ENCODE measurements at places on chromosomes 5 and 9.

DNA sequence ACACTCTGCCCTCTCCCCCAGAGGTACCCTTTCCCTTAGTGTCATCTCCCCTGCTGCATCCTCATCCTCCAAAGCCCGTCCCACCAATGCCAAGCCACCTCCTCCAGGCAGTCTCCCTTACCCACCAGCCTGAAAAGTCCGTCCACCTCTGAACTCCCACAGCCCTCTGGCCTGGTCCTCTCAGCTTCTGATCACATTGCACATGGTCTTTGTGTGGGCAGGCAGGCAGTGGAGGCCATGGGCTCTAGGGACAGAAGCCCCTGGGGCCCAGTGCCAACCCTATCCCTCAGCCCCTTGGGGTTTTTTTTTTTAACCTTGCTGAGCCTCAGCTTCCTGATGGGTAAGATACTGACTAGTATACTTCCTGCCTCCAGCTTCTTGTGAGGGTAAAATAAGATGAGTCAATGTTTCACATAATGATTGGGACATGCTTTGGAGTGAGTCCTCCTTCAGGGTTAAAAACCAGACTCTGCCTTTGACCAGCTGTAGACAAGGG is 19.4 kb downstream of the CSF1R start:
- no peaks in the 10 kb centered on the region for H3K4me1 ChIP-seq
- no peak overlapping the region for H3K4me3 ChIP-seq
- H3K27me3 ChIP-seq: no peaks in the 10 kb centered on the region
- DNase-seq: no peak
- H3K36me3 ChIP-seq: no peaks in the 10 kb centered on the region

GRCh38 chr5:96997265-96997859 is 61.5 kb downstream of the LNPEP start:
- no peaks in the 10 kb centered on the region for H3K4me1 ChIP-seq
- no peaks in the 10 kb centered on the region for H3K27me3 ChIP-seq
- H3K4me3 ChIP-seq: no peak overlapping the region
- no peak for DNase-seq
- no peak overlapping the region for H3K27ac ChIP-seq

- DNase-seq: no peak
- no peaks in the 10 kb centered on the region for H3K27me3 ChIP-seq
- no peaks in the 10 kb centered on the region for H3K36me3 ChIP-seq
- no peak overlapping the region for H3K4me3 ChIP-seq
Measured at GRCh38 chr5:77483682-77484081, 8.4 kb downstream of the WDR41 start.

GRCh38 chr5:141695627-141696215 is 13.7 kb upstream of the ARAP3 start:
- H3K27ac ChIP-seq: no peak overlapping the region
- H3K27me3 ChIP-seq: no peaks in the 10 kb centered on the region
- DNase-seq: no peak
- H3K4me1 ChIP-seq: peaks cover 12% of the 10 kb centered on the region
- no peak overlapping the region for H3K4me3 ChIP-seq
- H3K36me3 ChIP-seq: no peaks in the 10 kb centered on the region

GRCh38 chr9:126122901-126123616 is 203.6 kb upstream of the MVB12B start:
- H3K36me3 ChIP-seq: no peaks in the 10 kb centered on the region
- H3K27ac ChIP-seq: no peak overlapping the region
- DNase-seq: no peak
- no peaks in the 10 kb centered on the region for H3K4me1 ChIP-seq
- H3K4me3 ChIP-seq: no peak overlapping the region

- peaks cover 30% of the 10 kb centered on the region for H3K4me1 ChIP-seq
- H3K4me3 ChIP-seq: no peak overlapping the region
Measured at GRCh38 chr9:93601063-93601462, 24.7 kb downstream of the PHF2 start.

- peaks cover 17% of the 10 kb centered on the region for H3K4me1 ChIP-seq
- no peaks in the 10 kb centered on the region for H3K36me3 ChIP-seq
- no peaks in the 10 kb centered on the region for H3K27me3 ChIP-seq
Measured at GRCh38 chr5:137754961-137755762, 999 bp upstream of the HNRNPA0 start.

- no peak for DNase-seq
- no peaks in the 10 kb centered on the region for H3K36me3 ChIP-seq
- H3K4me3 ChIP-seq: no peak overlapping the region
- H3K27me3 ChIP-seq: no peaks in the 10 kb centered on the region
Measured at GRCh38 chr5:58775701-58776262, 192.9 kb downstream of the RAB3C start.

- no peaks in the 10 kb centered on the region for H3K36me3 ChIP-seq
- no peaks in the 10 kb centered on the region for H3K27me3 ChIP-seq
- no peak overlapping the region for H3K27ac ChIP-seq
- no peak overlapping the region for H3K4me3 ChIP-seq
Measured at GRCh38 chr5:66426259-66427138, 169.7 kb upstream of the MAST4 start.

DNA sequence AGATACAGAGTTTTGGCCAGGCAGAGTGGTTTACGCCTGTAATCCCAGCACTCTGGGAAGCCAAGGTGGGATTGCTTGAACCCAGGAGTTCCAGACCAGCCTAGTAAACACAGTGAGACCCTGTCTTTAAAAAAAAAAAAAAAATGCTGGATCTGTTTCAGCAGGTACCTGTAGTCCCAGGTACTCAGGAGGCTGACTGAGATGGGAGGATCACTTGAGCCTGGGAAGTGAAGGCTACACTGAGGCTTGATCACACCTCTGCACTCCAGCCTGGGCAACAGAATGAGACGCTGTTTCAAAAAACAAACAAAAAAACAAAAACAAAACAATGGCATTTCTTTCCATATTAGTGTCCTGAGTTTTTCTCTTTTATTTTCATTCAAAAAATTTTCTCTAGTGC is 19.0 kb downstream of the UNC13B start:
- H3K27ac ChIP-seq: no peak overlapping the region
- H3K36me3 ChIP-seq: no peaks in the 10 kb centered on the region
- no peak for DNase-seq
- H3K4me3 ChIP-seq: no peak overlapping the region
- no peaks in the 10 kb centered on the region for H3K4me1 ChIP-seq
- no peaks in the 10 kb centered on the region for H3K27me3 ChIP-seq

GRCh38 chr9:80059979-80060378 is 488.2 kb downstream of the TLE4 start:
- H3K4me1 ChIP-seq: no peaks in the 10 kb centered on the region
- DNase-seq: no peak
- H3K27ac ChIP-seq: no peak overlapping the region
- H3K36me3 ChIP-seq: no peaks in the 10 kb centered on the region

DNA sequence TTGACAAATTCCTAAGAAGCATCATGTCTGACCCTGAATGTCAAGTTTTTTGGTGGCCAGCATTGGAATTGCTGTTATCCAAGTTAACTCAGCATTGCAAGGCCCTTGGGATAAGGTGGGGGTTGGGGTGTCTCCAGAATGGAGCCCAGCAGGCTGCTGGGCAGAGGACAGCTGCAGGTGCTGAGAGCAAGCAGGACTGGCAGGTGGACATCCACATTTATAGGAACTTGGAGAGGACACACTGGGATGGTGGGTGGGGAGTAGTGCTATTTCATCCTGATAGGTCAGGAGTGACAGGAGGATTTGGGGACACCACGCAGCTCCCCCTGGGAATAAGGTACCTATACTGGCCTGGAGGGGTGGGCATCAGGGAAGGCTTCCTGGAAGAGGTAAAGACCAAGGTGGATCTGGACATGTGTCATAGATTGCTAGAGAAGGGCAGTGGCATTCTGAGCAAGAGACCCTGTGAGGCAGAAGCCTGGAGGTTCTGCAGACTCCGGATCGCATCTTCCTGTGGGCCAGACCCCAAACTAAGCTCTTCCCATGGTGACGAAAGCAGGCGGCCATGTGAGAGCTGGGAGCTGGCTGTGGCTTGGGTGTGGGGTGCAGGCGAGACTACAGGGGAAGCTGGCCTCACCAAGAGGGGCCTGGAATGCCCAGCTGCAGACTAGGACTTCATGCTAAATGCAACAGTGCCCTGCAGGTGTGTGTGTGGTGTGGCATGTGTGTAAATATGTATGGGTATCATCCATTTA is 148.1 kb downstream of the RGS3 start:
- H3K27ac ChIP-seq: no peak overlapping the region
- no peaks in the 10 kb centered on the region for H3K27me3 ChIP-seq
- H3K4me1 ChIP-seq: no peaks in the 10 kb centered on the region

DNA sequence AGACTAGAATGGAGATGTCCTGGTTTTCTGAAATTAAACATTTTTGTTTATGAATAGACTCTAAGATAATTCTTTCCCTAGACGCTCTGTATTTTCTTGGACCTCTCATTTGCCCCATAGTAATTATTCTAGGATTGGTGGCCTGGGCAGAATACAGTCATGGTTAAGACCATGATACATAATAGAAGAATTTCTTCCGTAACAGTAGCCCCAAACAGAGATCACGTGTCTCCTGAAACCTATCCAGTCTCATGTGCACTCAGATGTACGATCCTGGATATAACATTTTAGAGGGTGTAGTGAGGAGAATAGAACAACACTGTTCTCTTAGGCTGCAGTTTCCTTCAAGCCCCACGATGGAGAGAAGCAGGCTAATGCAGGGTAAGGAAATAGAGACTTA is 22.3 kb downstream of the PCDHAC2 start:
- no peak for DNase-seq
- no peaks in the 10 kb centered on the region for H3K4me1 ChIP-seq
- no peak overlapping the region for H3K27ac ChIP-seq
- peaks cover 3% of the 10 kb centered on the region for H3K27me3 ChIP-seq

DNA sequence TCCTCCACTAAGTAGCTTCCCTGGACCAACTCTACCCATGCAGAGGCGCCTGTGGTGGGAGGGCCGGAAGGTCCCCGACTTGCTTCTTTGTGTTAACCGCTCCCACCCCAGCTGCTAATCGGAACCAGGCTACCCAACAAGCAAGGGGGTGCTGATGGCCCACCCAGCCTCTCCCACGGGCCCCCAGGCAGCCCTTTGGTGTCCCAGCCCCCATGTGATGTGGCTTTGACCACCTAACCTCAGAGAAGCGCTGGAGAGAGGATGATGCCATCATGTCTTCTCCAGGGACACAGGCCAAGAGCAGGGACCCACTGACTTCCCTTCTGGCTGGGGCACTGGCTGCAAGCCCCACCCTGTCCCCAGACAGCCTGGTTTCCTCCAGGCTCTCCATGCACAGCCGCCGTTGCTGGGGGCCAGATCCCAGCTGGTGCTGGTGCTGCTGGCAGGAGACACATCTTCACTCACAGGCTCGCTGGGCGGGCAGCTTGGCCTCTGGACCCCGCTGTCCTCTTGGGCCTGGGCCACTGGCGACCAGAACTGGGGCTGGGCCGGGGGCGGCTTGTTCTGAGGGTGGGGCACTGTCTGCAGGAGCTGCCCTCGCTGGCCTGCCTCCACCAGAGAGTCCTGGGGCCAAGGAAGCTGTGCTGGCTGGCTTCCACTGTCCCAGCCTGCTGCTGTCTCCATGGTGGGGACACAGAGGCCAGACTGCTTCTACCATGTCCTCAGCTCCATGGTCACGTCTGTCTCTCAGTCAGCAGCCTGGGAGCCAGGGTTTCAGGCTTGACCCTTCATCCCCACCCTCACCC is 27.8 kb downstream of the LAMC3 start:
- H3K4me1 ChIP-seq: no peaks in the 10 kb centered on the region
- DNase-seq: no peak
- no peaks in the 10 kb centered on the region for H3K36me3 ChIP-seq
- no peak overlapping the region for H3K4me3 ChIP-seq

- H3K27me3 ChIP-seq: no peaks in the 10 kb centered on the region
- H3K27ac ChIP-seq: no peak overlapping the region
- no peaks in the 10 kb centered on the region for H3K36me3 ChIP-seq
- H3K4me1 ChIP-seq: no peaks in the 10 kb centered on the region
- no peak for DNase-seq
Measured at GRCh38 chr5:153654504-153655200, 164.2 kb downstream of the GRIA1 start.

- no peak overlapping the region for H3K4me3 ChIP-seq
- no peaks in the 10 kb centered on the region for H3K36me3 ChIP-seq
- H3K4me1 ChIP-seq: no peaks in the 10 kb centered on the region
Measured at GRCh38 chr5:160702934-160703333, 149.1 kb downstream of the ATP10B start.

- no peaks in the 10 kb centered on the region for H3K27me3 ChIP-seq
- no peak for DNase-seq
- no peaks in the 10 kb centered on the region for H3K36me3 ChIP-seq
- no peaks in the 10 kb centered on the region for H3K4me1 ChIP-seq
- no peak overlapping the region for H3K27ac ChIP-seq
- H3K4me3 ChIP-seq: no peak overlapping the region
Measured at GRCh38 chr9:100589582-100589981, 11.7 kb downstream of the CAVIN4 start.
